Stimulated activated CD4-positive, alpha-beta T cell treated with anti-CD3 and anti-CD28 coated beads, TNF-alpha, amount 100 ng/mL, for 4 hours (primary cell): ENCODE measurements at places on chromosomes 4 and X.

DNA sequence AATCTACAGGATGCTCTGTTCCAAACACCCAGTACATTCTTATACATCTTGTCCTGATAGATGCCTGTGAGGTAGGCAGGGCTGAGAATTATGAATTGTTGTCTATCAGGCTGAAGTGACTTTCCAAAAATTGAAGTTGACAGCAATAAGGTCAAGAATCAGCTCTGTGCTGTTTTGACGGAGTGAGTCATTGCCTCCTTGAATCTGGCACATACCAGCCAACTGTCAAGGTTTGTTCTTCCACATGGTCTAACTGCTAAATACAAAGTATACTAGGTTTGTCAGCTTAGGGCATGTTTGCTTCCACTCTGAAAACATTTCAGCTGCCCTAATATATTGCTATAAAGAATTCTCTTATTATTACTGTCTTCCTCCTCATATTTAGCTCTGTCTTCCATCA is 32.3 kb downstream of the SH3RF1 start:
- no peak for DNase-seq

DNA sequence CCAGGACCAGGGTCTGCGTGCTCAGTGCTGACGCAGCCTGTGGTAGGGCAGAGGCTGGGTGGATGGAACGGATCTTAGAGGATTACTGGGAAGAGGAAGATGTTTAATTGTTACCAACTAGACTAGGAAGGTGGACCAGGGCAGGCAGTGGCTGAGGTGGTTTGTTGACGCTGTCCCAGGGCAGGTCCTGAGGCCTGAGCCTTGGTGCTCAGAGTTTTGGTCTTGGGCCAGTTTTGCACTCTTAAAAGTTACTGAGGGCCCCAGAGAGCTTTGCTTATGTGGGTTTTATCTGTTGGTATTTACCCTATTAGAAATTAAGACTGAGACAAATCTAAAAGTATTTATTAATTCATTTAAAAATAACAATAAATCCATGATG is 20.4 kb downstream of the RNF212 start:
- DNase-seq, result no peak

- DNase-seq, result no peak
These were observed 473.4 kb upstream of the CPEB2 start for GRCh38 chr4:14528918-14529317.

DNA sequence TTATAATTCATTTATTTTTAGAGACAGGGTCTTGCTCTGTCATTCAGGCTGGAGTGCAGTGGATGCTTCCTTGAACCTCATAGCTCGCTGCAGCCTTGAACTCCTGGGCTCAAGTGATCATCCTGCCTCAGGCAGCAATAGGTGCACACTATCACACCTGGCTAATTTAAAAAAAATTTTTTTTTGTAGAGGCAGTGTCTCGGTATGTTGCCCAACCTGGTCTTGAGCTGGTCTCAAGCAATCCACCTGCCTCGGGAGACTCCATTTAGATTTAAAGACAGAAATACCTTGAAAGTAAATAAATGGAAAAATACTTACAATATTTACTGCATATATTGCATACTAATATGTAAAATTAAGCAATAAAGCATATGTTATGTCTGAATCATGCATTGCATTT is 40.3 kb upstream of the MAB21L2 start:
- no peak for DNase-seq

DNA sequence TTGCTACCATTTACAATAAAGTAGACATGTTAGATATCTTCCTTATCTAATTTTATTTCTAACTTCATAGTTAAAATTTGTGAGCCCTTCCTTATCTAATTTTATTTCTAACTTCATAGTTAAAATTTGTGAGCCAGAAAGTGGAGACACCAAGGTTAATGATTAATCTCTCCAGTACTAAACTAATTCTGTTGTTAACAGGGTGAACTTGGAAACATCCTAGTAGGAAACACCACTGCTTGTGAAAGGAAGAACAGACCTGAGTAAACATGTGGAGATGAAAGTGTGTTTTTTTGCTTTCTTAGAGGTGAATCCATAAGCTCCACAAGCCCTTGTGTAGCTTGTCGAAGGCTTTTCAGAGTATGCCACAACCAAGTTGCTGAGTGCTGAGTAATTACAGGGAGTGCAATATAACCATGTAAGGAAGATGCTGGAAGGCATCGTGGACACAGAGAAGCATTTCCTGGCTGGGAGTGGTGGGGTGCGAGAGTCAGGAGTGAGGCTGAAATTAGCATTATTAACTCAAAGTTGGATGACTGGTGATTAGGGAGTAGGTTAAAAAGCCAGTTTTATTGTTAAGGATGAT is 118.6 kb upstream of the NEIL3 start:
- no peak for DNase-seq

DNA sequence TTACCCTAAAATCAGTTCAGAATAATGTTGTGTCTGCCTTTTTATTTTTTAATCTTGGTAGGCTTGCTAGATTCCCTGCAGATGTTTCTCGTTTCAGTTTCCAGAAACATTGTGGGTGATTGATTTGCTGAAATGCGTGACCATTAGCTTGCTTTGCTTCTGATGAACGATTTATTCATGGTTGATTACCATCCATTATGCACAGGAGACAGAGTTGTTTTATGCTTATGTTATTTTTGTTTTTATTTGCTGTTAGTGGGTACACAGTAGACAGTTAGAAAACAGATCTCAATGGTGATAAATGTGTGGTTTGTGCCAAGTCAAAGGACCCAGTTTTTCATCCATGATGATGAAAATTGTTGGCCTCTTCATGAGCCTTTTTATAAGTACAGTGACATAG is 455.6 kb upstream of the BOD1L1 start:
- DNase-seq, result no peak

GRCh38 chr4:185307136-185307950 is 88.4 kb downstream of the LRP2BP start:
- DNase-seq, result no peak
